ENCODE measurements at places on chromosomes 6 and 20.

DNA sequence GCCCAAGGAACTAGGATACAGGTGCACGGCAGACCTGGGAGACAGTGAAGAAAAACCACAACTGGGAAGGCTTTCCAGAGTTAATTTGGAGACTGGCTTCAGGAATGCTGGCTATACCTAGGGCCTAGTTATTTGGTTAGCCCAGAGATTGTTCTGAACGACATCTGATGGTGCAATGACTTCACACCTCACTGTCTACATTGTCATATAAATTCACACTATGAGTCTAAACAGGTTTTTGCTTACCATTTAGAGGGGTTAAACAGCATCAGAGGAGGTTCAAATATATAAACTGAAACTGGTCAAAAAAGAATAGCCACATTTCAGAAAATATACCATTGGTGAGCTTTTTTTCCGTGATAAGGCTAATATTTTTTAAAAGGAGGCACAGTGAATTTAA, 16.7 kb downstream of the UBE2V1 start:
- DNase-seq: no peak

- no peak for DNase-seq
Measured at GRCh38 chr20:57038608-57039440, 227.6 kb downstream of the BMP7 start.

- peak; percentile 7 for DNase-seq
Measured at GRCh38 chr20:61896058-61896961, 169.4 kb downstream of the TAF4 start.

- peak; percentile 91 for DNase-seq
Measured at GRCh38 chr6:104326173-104327001, 533.3 kb downstream of the HACE1 start.

- no peak for DNase-seq
Measured at GRCh38 chr6:35603326-35604202, 85.2 kb downstream of the FKBP5 start.

DNA sequence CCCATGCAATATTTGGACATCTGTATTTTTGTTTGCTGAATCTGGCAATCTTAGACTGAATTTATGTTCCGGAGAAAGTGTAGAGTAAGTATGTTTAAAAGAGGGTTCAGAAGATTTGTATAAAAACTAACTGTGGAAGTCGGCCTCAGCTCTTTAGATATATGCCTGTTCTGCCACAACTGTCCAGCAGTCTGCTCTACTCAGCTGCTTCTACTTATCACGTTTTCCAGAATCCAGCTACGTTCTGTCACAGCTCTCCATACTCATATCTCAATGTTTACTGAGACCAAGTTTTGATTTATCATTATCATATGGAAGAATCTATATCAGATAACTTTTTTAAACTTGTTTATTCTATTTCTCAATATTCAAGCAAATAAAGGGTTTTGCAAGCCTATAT, 721.3 kb downstream of the EYS start:
- DNase-seq: no peak
